ENCODE measurements at places on chromosomes 5 and 9.

GRCh38 chr5:154647761-154648145 lies 107.4 kb upstream of the LARP1 start:
- DNase-seq: peak; percentile 21

DNA sequence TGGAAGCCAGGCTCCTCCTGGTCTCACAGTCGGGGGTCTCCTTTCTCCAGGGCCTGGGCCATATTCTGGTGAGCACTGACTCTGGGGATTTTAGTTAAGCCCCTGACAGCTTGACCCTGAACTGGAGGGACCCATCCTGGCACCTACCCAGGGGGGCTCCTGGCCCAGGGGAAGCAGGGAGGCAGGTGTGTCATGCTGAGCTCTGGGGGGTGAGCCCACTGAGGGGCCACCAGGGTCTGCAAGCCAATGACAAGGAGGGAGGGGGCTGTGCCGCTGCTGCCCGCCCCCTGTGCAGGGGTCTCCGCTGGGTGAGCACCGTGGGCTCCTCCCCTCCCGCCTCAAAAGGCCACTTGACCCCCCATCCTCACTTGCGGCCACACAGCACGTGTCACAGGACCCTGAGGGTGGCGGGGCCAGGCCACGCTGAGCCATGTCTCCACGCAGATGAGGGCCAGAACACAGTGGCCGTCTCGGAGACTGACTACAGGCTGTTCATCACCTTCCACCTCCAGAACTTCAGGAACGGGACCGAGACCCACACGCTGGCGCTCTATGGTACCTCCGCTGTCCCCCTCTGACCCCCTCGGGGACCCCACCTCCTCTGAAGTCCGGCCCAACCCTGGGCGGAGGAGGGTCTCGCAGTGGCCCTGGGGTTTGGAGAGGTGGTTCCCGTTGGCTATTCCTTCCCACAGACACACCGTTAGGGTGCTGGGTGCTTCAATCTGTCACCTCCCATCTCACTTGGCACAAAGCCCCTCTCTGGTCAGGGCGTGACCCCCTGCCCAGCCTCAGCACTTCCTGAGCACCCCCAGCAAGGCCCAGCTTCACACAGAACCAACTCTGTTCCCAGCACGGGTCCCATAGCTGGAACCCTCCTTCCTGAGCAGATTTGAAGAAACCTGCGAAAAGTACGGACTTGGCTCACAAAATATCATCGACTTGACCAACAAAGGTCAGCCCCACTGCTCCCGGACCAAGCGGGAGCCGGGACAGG lies 2.0 kb downstream of the LCN9 start:
- DNase-seq: no peak

DNA sequence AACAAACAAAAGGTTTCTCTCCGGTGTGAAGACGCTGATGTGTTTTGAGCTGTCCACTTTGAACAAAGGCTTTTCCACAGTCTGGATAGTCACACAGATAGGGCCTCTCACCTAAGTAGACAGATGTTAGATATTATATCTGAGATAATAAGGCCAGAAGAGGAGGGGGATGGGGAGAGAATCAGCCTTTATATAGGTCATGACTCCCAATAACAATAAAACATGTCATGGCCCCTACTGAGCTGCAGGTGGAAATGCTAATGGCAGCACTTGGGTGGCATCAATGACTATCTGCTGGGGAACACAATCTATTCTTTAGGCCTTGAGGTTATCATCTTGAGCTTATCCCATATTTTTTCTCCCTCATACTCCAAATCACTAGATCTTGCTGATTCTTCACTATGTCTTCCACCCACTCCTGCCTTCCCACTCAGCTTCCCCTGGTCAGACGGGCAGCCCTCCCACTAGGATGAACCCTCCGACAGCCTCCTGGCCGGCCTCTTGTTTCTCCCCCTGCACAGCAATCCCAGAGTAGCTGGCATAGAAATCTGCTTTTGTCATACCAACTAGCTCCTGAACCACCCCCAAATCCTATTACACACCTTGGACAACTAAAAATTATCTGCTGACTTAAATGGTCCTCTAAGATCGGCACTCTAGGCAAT lies 11.5 kb upstream of the SLC35D2 start:
- no peak for DNase-seq

DNA sequence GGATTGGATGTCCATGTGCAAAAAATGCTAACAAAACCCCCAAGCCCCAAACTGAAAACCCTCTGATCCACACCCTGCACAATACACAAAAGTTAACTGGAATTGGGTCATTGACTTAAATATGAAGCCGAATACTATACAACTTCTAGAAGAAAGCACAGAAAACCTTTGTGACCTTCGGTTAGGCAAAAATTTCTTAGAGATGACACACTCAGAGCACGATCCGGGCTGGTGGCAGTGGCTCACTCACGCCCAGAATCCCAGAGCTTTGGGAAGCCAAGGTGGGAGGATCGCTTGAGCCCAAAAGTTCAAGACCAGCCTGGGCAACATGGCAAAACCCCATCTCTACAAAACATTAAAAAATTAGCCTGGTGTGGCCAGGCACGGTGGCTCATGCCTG lies 1.8 kb upstream of the DIPK1B start:
- DNase-seq: no peak

DNA sequence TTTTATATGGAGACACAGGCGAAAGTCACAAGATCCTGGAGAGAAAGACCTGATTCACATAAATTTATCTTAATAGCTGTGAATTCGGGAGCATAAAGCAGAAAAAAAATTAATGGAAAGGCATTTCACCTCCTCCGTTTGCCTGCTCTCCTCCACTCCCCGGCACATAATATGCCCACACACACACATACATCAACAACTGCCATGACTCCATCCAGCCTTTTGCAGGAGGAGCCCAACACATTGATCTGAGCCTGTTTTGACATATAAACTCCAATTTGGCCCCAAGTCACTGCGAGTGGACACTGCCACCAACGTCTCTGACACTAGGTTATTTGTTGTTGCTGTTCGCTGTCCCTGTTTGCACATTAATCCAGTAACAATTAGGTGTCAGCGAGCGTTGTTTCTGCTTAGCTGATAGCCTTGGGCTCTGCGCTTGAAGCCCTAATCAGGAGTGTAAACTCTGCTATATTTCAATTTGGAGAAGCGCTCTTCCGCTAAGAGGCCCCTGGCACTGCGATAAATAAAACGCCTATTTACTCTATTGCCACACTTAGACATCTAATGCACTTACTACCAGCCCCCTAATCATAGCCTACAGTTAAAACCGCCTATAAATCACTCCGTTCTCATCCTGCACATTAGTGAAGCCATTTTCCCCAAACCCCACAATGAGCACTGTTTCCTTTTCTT lies 195.8 kb upstream of the TBCA start:
- no peak for DNase-seq

- DNase-seq: no peak
These were observed 344.1 kb downstream of the OSTF1 start for GRCh38 chr9:75432386-75432785.

- DNase-seq: no peak
These were observed 5.1 kb downstream of the ITGA2 start for GRCh38 chr5:52994266-52994665.

- DNase-seq: peak; percentile 53
These were observed at the start of gene SLC46A2 for GRCh38 chr9:112890106-112891081. Gene SLC46A2, minus strand, starts transcription at chr9:112890876. Its CDS starts 195 bp downstream, at chr9:112890681.

- DNase-seq: no peak
These were observed 160.4 kb downstream of the MEF2C start for GRCh38 chr5:88722546-88723073.

GRCh38 chr9:116394894-116395698 lies 241.5 kb downstream of the PAPPA start:
- DNase-seq: no peak

DNA sequence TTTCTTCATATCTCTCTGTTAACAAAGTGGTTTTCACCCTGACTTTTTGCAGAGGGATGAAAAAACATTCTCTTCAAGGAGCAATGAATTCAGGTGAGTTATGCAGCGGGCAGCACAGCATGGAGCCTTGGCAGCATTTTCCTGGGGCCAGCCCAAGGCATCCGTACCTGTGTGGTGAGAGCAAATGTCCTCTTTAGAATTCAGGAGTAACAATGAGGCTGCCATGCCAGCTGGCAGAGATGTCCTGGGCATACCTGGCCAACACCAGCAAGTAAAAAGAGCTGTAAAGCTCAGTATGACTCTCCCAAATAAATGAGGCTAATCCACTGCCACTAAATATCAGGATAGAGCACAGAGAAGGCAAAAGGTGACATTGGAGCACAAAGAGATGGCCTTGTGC lies 277.6 kb upstream of the TRPC7 start:
- DNase-seq: no peak

DNA sequence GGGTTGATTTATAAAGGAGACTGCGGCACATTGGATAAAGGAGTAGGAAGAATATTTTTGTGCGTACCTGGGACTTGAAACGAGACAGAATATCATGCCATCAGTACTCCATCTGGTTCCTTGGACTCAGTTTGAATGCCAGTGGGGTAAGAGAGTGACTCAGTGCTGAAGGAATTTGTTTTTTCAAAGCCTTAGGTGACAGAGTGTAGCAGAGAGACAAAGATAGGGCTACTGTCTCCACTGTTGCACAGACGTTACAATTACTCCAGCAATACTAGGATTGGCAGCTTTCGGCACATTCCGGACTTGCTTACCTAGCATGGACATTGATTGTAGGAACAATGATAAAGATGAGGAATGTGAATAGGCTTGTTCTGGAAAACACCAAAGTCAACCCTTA lies 250.7 kb downstream of the KCTD16 start:
- DNase-seq: no peak

- DNase-seq: no peak
These were observed 176.0 kb downstream of the MED10 start for GRCh38 chr5:6202149-6202967.

- peak; percentile 67 for DNase-seq
These were observed 93.7 kb upstream of the DAP start for GRCh38 chr5:10854506-10855277.

DNA sequence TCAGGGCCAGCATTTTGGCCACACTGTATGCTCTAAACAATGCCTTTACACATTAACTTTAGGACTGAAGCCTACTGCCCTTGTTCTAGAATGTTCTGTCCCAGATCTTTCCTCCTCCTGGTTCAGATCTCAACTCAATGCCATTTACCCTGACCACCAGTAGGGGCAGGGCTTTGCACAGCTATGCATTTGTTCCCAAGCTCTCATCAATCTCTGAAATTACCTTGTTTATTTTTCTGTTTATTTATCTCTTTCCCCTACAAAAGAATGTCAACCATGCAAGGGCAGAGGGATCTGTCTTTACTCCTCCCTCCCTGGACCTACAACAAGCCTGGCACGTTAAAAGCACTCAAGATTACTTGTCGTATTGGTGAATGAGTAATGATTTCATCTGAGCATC lies 612.9 kb downstream of the BNC2 start:
- no peak for DNase-seq

DNA sequence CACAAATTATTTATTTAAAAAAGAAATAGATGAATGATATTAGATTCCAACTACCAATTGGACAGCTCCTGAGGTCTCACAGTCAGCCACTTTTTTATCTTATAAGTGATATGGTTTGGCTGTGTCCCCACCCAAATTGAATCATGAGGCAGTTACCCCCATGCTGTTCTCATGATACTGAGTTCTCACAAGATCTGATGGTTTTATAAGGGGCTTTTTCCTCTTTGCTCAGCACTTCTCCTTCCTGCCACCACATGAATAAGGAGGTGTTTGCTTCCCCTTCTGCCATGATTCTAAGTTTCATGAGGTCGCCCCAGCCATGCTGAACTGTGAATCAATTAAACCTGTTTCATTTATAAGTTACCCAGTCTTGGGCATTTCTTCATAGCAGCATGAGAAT lies 12.9 kb downstream of the NLN start:
- DNase-seq: peak; percentile 78

GRCh38 chr9:95089257-95090022 lies 228.1 kb downstream of the FANCC start:
- DNase-seq: no peak

DNA sequence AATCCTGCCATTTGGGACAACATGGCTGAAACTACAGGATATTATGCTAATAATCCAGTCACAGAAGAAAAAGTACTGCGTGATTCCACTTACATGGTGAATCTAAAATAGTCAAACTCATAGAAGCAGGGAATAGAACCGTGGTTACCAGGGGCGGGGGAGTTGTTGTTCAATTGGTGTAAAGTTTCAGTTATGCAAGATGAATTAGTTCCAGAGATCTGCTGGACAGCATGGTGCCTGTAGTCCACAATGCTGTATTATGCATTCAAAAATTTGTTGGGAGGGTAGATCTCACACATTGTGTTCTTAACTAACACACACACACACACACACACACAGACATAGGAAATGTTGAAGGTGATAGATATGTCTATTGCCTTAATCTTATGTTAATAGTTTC lies 480.5 kb downstream of the DMRT2 start:
- DNase-seq: no peak

GRCh38 chr5:122941737-122942136 lies 94.8 kb downstream of the PPIC start:
- DNase-seq: no peak

GRCh38 chr5:127053049-127053448 lies 20.3 kb downstream of the C5orf63 start:
- no peak for DNase-seq

DNA sequence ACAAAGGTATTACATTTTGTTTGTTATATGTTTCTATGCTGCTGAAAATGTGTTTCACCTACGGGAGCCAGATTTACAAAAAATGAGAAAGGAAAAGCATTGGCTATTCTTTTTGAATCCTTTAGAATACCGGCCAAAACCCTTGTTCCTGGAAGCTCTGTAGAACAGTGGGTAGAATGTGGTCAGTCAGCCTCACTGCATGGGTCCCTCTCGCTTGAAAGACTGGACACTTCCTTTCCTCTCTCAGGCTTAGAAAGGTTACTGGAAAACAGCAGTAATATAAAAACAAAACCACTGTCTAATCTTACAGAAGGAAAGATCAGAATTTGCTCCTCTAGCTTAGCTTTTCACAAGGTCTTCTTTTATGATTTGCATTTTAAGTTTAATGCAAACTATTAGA lies 45.1 kb downstream of the OSTF1 start:
- DNase-seq: no peak

DNA sequence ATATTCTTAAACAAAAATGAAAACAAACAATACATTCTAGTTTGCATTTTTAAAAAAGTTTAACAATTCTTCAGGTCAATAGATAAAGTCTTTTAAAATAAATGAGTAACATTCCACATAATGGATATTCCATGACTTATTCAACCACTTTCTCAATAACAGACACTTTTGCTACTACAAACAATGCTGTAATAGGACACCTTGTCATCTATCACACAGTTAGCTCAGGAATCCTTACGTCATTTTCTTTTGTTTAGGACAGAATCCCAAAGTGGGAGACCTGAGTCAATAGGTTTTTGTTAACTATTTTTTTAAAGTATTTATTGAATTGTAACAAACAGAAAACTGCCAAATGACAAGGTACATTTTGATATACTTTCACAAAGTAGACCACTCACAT lies 72.5 kb downstream of the CEP120 start:
- no peak for DNase-seq

DNA sequence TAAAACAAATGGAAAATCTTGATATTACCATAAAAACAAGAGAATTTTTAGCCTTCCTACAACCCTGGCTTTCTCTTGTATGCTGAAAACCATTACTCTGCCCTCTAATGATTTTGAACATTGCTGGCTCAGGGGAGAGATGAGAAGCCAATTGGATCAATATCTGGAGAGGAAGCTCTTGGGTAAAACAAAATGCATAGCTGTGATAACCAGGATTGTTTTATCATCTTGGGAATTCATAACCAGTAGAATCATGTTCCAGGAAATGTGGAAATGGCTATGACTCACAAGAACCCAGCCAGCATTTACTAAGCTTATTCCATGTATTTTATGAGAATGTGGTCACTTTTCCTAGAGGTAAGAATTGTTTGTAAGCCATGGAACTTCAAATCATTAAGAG lies 51.1 kb upstream of the CTNND2 start:
- no peak for DNase-seq
